ENCODE measurements at places on chromosomes 11 and 22. TPM values are rescaled to one million over a fixed set of nuclear protein-coding genes. Genes with fewer than 3 reads are reported as not detected.

OR51V1 gene
- total RNA-seq = not detected

DEFB131B gene
- not detected for total RNA-seq

TRPM5 gene
- not detected for total RNA-seq

MTFP1 gene
- 55.4 TPM for total RNA-seq

TIMP3 gene
- not detected for total RNA-seq

TNNI2 gene
- not detected for total RNA-seq

SLC25A18 gene
- total RNA-seq = not detected

TBX1 gene
- not detected for total RNA-seq

MRGPRF gene
- not detected for total RNA-seq
